Stimulated activated CD8-positive, alpha-beta memory T cell treated with anti-CD3 and anti-CD28 coated beads, Interleukin-7, amount 100 ng/mL, for 48 hours (primary cell): ENCODE measurements at places on chromosomes 4 and X.

DNA sequence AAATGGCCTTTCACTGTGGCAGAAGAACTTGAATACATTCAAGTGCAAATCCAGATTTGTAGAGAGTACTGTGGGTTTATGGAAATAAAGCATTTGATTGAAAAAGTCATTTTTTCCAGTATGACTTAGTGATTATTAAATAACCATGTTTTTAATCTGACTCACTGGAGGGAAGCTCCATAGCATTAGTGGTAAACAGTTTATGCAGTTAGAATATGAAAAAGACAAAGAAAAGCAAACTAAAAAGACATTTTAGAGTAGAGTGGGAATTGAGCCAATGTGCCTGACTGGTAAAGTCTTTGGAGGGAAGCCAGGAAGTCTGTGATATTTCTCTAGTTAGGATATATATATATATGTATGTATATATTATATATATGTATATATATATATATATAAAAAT is 53.4 kb downstream of the FAT4 start:
- no peak for DNase-seq

- DNase-seq = no peak
Measured at GRCh38 chr4:38980903-38981676, 51.1 kb downstream of the TMEM156 start.

DNA sequence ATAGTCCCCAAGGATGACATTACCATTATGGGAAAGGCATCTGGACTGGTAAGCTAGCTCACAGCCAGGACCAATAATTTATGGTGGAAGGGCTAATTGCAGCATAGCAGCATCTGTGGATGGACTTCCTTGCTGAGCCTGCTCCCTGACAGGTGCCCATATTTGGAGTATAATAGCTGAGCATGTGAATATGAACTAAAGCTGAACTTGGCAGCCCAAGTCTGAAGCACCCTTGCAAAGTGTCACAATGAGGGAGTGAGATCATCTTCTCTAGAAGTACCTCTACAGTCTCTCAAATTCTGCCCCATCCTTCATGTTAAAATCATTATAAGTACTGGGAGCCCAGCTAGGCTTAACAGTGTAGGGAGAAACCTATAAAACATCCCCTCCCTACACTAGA is 128.2 kb upstream of the INPP4B start:
- no peak for DNase-seq

- no peak for DNase-seq
Measured at GRCh38 chrX:116897526-116897925, 434.8 kb upstream of the CT83 start.

- no peak for DNase-seq
Measured at GRCh38 chr4:137851435-137851834, 319.1 kb upstream of the PCDH18 start.

DNA sequence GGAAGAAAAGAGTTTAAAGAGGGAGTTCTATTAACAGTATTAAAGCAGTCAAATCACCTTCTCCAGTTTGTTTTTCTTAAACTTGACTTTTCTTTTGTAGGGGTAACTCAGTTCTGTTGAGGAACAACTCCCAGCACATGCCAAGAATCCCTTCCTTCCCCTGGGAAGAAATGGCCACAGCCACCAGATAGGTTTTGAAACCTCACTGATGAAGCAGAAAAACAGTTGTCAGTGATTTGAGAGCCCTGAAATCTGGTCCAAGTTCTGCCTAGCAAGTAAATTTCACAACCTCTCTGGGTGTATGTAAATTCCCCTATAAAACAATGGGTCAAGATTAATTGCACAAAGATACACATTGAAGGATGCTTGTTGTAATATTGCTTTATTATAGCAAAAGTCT is 167.1 kb downstream of the DHX15 start:
- no peak for DNase-seq

DNA sequence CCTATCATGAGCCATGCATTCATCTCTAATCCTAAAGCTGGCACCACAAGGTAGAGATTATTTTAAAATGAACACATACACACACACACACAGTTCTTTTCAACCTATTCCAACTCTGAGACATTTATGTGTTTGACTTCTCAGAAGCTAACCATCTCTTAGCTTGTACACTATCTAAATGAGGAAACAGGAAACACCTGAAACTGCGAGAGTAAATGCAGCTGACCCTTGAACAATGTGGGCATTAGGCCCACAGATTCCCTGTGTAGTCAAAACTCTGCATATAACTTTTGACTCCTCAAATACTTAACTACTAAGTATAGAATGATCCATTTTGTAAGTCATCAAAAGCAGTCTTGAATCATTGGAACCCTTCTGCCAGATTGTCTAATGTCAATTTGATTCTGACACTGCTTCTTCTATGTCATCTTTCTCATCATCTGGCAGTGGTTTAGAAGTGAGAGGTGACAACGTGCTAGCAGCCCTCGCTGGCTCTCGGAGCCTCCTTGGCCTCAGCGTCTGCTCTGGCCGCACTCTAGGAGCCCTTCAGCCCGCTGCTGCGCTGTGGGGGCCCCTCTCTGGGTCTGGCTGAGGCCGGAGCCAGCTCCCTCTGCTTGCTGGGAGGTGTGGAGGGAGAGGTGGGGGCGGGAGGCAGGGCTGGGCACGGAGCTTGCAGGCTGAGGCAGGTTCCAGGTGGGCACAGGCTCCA is 21.4 kb upstream of the IL15 start:
- DNase-seq = no peak

DNA sequence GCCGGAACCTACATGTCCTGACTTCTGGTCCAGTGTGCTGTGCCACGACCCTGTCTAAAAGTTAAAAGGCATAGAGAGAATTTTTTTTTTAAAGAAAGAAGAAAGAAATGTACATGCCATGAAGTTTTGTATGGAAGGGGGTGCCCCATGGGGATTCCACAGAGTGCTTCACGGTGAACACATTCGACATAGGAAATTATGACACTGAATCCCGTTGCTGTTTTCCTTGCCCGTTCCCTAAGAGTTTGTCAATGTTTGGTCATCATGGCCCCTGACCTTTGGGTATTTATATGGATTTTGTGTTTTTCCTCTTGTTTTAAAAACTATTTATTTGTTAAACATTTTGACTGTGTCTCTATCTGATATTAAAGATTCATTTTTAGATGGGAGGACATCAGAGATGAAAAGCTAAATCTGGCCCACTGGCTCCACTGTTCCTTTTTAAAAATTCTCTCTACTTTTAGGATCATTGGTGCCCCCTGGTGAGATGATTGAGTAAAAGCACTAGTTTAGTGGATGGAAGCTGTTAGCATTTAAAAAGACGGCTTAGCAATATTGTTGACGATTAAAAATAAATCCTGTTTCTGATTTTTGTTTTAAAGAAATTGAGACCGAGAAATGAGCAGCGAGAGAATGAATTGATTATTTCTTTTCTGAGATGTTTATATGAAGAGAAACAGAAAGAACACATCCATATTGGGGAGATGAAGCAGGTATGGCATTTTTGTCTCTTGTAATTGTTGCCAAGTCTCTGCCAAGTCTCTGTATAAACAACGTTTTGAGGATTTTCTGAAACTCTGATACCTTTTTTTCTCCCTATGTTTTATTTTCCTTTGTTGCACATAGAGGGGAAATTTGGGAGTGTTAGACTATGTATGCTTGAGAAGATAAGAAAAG is 75.0 kb downstream of the PTTG2 start:
- DNase-seq = peak; percentile 3

GRCh38 chr4:57591073-57591472 is 480.9 kb upstream of the IGFBP7 start:
- no peak for DNase-seq

DNA sequence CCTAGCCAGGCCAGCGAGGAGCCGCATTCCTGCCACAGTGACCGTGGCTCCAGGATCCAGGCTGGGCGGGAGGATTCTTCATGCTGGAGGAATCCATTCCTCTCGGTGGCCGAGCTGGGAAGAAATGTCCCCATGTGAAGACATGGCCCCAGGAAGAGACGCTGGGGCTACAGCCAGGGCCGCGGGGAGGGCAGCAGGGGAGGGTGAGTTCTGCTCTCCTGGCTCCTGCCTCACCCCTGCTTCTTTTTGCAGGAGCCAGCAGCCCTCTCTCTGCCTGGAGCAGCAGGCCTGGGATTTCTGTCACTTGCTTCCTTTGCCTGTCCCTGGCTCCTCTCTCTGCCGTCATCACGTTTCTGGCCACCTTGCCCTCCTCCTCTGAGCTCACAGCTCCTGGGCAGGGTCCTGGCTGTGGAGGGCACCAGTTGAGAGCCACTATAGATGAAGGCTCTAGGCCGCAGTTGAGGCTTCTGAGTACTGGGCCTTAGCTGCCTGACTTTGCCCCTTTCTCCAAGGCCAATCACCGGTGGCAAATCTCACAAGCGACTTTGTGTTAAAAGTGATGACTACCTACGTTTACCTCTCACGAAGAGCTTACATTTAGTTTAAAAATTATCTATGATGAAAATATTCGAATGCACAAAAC is 48.3 kb downstream of the ENPP6 start:
- no peak for DNase-seq

DNA sequence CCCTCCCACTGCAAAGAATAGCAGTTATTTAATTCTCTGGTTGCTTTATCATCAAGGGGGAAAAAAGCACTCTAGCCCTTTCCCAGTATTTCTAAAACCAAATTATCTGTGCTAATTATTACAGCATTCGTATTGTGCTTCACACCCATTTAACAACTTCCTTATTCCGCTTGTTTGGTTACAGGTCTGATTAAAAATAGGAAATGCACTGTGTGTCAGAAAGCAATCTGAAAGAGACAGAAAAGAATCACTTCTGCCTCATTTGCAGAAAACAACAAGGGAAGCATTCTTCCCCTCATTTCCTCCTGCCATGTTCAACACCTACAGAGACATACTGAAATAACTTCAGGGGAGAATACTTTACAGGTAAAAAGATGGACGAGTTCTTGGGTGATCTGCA is 114.9 kb upstream of the MAP3K15 start:
- no peak for DNase-seq

DNA sequence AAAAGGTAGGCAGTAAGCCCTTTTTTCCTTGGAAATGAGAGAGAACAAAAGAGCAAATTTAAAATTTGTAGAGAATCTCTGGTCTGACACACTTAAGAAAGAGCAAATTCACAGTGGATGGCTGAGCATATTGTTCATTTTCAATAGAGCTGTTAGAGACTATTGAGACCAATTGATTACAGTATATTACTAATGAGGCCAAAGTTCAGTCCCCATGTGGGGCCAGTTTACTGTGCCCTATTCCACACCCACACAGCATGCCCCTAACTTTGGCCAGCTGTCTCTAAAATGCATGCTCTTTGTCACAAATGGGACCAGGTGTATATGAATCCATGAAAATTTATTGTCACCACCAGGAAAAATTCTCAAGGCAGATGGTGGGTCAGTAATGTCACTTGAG is 470.5 kb downstream of the PCDH7 start:
- no peak for DNase-seq

DNA sequence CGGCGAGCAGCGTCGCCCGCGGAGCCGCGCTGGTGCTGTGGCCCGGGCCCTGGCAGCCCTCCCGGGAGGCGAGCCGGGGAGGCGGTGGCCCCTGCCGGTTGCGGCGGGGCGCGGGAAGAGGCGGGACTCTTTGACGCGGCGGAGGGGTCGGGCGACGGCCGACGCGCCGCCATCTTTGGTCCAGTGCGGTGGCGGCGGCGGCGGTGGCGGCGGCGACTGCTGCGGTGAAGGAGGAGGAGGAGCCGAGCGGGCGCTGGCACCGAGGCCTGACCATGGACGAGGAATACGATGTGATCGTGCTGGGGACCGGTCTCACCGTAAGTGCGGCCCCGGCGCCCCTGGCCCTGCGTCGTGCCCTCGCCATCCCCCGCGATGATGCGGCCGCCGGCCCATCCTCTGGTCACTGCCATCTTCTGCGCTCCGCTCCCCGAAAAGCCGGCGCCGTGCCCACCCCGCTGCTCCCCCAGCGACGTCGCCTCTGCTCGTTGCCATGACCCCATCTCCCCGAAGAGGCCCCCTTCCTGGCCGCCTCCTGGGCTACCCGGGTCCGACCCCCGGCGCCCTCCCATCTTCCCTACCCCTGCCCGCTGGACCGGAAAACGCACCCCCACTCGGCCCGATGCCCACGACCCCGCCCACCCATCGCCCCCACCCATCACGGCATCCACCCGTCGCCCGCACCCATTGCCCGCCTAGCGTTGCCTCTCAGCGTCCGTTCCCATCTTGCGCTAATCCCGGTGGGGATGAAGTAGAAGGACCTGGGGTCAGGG is at the start of gene GDI1:
Gene GDI1, plus strand, starts transcription at position 172 of the 770 bp plus-strand sequence. Its CDS starts 101 bp downstream, at position 273.
- DNase-seq = peak; percentile 22

- DNase-seq = no peak
Measured at GRCh38 chr4:1195109-1195671, 22.8 kb upstream of the SPON2 start.

DNA sequence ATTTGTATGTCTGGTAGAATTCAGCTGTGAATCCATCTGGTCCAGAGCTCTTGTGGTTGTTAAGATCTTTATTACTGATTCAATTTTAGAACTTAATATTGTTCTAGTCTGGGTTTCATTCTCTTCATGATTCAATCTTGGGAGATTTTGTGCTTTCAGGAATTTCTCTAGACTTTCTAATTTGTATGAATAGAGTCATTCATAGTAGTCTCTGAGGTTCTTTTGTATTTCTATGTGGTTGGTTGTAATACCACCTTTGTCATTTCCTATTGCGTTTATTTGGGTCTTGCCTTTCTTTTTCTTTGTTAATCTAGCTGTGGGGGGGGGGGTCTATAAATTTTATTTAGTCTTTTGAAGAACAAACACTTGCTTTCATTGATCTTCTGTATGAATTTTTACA is 824.8 kb upstream of the GALNTL6 start:
- no peak for DNase-seq

- no peak for DNase-seq
Measured at GRCh38 chr4:8837181-8837841, 34.3 kb downstream of the HMX1 start.

DNA sequence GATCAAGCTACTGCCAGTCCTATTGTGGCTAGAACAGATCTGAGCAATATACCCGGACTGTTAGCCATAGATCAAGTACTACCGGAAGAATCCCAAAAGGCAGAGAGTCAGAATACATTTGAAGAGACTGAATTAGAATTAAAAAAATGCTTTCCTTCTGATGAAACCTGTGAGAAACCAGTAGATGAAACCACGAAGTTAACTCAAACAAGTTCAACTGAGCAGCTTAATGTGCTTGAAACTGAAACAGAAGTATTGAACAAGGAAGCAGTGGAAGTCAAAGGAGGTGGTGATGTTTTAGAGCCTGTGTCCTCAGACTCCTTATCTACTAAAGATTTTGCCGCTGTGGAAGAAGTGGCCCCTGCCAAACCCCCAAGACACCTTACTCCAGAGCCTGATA is 46.8 kb downstream of the WDR44 start:
- no peak for DNase-seq

DNA sequence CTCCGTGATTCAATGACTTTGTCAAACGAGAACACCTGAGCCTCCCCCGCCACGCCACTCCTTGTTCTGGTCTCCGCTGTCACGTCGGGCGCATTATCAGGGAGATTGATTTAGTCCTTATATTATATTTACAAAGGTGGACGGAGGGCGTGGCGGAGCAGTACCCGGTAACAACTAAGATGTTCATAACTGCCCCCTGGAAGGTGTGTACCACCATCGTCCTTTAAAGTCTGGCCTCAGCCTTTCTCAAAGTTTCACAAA is 284.2 kb downstream of the PACRGL start:
- no peak for DNase-seq

GRCh38 chr4:86974551-86974994 is 39.8 kb downstream of the AFF1 start:
- no peak for DNase-seq

- no peak for DNase-seq
Measured at GRCh38 chr4:189200353-189200752, 740.3 kb upstream of the FRG1 start.

GRCh38 chrX:80879916-80880315 is 70.2 kb upstream of the BRWD3 start:
- no peak for DNase-seq
